ENCODE measurements at places on chromosomes 1 and 21.

DNA sequence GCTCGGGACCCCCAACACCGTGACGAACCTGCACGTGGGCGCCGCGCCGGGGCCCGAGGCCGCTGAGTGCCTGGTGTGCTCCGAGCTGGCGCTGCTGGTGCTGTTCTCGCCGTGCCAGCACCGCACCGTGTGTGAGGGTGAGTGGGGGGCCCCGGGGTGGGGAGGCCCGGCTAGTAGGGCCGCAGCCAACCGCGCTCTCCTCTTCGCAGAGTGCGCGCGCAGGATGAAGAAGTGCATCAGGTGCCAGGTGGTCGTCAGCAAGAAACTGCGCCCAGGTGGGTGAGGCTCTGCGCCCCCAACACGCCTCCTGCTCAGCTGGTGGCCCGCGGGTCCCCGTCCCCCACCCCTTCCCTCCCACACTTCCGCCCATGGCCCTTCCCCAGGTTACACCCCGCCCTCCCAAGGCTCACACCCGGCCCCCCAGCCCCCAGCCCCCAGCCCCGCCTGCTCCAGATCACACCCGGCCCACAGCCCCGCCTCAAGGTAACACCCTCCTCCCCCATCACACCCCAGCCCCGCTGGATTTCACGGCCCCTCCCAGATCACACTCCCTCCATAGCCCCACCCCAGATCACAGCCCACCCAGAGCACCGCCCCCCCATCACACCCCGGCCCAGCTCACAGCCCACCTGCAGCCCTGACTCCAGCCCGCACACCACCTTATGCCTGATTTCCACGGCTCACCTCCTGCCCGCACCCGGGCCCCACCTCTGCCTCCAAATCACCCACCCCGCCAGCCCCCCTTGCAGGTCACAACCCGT lies 2.4 kb upstream of the MMP23B start:
- DNase-seq, result no peak

DNA sequence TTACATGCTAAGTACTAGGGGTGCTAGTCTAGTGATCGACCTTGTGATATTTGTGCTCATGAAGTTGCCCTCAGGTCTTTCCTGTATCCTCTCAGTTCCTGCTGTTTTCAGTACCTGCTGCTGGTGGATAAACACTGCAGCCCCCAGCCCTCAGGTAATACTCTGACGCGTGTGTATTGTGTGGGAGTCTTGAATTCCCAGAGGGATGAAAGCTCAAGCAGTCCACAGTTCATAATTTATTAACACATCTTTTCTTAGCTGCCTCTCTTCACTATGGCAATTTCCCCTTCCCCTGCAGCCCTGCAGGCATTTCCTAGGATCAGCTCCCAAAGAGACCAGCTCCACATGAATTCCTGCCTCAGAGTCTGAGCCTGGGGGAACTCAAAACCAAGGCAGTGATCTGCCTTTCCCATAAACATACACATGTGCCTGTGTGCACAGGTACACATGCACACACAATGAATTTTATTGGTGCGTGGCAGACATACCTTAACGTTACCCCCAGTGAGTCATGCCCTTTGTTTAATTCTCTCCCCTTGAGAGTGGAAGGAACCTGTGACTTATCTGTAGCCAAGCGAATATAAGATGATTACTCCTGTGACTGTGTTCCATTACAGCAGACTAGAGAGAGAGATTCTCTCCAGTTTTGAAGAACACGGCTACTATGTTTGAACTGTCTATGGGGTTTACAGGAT lies 14.1 kb upstream of the HMGCS2 start:
- DNase-seq, result no peak

DNA sequence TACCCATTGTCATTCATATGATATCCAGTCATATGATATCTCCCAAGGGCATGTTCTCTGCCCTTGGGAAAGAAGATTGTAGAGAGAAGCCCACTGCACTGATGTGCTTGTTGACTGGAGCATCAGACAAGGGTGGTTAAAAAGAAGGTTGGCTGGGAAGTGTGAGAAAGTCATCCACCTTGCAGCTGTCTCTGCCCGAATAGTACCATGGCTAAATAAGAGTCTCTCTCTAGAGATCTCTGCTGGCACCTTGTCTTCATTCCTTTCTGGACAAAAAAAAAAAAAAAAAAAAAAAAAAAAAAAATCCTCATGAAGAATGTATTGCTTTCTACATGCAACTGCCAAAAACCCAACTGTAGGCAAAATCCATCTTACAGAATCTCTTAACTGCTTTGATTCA lies 349.7 kb upstream of the ESRRG start:
- DNase-seq, result no peak

DNA sequence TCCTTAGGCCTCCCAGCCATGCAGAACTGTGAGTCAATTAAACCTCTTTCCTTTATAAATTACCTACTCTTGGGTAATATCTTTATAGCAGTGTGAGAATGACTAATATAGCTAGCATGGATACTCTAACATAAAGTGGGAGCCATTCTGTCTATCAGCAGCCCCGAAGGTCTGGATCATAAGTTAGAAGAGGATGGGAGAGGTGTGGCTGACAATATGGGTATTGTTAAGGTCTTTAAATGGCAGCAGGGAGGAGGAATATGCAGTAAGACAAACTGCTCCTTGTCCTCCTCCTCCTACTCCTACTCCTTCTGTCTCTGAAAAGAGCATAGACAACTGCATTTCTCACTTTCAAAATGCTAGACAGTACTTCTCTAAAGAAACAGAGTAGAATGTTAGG lies 214.0 kb upstream of the C1orf87 start:
- no peak for DNase-seq

DNA sequence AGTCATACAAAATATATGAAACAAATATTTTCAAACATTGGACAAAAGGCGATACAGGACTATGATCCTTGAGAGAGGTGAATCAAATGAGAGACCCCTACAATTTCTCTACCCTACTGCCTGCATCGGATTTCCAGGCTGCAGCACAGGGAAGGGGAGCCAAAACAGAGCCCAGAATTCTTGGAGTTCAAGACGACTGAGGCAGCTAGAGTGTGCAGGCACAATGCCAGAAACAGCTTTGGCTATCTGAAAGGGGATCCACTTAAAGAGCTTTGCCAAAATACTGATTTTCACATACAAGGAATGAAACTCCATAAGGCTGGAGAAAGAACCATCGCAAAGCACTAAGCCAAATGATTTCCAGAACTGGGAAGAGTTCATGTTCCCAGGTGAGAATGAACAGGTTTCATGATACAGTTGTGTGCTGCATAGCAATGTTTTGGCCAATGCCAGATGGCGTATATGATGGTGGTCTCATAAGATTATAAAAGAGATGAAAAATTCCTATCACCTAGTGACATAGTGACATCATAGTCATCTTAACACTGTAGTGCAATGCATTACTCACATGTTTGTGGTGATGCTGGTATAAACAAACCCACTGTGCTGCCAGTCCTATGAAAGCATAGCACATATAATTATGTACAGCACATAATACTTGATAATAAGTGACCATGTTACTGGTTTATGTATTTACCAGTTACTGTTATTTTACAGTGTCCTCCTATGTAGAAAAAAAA lies 77.5 kb downstream of the KCND3 start:
- DNase-seq, result no peak

DNA sequence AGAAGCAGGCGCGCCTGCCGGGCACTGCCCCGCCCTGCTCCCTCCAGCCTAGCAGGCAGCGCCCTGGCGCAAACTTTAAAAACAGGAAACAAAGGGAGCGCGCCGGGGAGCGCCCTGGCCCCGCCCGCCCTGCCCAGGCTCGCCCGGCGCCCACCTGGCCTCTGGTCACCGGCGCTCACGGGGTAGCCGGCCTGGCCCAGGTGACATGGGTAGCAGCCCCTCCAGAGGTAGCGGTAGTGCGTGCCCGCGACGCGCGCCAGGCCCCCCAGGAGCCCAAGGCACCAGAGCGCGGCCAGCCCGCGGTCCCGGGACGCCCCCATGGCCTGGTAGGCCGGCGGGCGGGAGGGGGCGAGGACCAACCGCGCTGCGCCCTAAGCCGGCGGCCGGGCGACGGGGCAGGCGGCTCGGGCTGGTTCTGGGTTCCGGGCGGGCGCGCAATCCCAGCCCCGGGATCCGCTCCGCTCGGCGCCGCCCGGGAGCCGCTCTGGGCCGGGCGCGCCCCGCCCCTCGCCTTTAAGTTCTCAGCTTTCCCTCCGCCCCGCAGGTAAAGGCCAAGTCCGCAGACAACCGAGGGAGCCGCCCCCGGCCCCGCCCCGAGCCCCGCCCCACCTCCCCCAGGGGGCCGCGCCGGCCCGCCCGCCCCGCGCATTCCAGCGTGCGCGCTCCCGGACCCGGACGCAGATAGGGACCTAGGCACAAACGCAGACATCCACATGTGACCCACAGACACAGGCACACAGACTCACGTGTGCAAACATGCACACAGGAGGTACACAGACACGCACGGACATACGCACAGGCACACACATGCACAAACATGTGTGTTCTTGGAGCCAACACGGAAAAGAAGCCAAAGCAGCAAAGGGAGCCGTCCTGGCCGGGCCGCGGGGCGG lies 76.7 kb downstream of the ARHGEF16 start:
- DNase-seq, result peak; percentile 88

GRCh38 chr1:43314233-43314632 lies 13.5 kb downstream of the TIE1 start:
- no peak for DNase-seq

DNA sequence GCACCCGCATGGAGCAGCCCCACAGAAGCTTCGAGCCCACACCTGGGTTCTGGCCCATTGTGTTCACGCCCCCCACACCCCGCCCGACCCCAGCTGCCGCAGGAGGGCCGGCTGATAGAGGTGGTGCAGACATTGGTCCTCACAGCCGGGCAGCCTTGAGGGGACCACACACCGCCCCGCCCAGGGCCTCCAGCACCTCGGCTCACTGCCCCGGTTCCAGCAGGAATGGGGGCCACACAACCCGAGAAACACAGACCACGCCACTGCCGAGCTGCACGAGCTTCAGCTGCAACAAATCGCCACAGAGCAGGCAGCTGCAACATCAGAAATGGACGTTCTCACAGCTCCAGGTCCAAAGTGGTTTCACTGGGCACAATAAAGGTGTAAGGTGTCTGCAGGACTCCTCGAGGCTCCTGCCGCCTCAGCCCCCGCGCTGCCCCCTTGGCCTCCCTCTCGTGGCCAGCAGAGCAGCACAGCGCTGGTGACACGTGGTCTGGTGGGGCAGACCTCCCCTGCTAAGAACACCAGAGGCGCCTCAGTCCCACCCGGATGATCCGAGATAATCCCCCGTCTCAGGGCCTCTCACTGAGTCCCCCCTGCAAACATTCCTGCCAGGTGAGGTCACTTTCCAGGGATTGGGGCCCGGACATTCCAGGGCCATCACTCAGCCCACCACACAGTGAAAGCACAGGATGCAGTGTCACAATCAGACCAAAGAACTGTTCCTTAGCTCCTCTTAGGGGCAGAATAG lies 62.3 kb upstream of the ADARB1 start:
- peak; percentile 99 for DNase-seq

DNA sequence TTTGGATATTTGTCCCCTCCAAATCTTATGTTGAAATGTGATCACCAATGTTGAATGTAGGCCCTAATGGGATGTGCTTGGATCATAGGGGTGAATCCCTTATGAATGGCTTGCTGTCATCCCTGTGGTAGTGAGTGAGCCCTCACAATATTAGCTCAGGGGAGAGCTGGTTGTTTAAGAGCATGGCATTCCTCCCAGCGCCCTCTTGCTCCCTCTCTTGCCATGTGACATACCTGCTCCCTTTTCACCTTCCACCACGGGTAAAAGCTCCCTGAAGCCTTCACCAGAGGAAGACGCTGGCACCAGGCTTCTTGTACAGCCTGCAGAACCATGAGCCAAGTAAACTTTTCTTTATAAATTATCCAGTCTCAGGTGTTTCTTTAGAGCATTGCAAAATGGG lies 305.6 kb downstream of the KCTD3 start:
- no peak for DNase-seq

DNA sequence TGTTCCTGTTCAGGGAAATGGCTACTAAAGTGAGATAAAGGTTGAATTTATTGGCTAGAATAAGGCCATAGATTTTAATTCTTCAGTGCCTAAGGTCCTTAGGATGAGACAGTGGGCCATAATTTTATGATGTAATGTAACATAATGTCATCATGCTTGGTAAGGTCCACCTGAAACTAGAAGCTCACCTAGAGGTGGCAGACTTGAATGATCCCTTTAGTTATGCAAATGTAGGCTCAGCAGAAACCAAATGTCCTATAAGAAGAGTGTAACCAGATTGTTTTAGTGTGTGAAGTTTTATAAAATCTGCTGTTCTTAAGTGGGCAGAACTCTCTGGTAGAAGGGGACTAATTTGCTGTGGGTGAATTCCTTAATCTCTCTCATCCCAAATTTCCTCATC lies 13.5 kb upstream of the SETDB1 start:
- no peak for DNase-seq

DNA sequence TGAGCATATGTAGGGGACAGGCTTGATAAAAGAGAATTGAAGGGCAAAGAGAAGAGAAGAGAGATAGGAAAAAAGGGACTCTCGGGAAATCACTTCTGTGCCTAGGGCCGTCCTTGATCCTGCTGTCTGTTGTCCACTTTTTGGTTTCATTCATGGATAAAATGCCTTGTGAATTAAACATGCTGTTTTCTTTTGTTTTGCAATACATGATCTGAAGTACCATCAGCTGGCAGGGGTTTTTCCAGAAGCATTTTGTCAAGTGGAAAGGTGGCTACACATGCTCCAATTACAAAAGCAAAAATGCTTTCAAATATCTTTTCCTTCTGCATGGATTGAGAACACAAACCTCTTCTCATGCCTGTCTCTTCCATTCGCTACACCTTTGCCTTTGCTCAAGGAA lies 361.7 kb downstream of the PDE4B start:
- DNase-seq, result no peak

GRCh38 chr21:25515484-25516405 lies 91.5 kb downstream of the MRPL39 start:
- DNase-seq, result peak; percentile 19

DNA sequence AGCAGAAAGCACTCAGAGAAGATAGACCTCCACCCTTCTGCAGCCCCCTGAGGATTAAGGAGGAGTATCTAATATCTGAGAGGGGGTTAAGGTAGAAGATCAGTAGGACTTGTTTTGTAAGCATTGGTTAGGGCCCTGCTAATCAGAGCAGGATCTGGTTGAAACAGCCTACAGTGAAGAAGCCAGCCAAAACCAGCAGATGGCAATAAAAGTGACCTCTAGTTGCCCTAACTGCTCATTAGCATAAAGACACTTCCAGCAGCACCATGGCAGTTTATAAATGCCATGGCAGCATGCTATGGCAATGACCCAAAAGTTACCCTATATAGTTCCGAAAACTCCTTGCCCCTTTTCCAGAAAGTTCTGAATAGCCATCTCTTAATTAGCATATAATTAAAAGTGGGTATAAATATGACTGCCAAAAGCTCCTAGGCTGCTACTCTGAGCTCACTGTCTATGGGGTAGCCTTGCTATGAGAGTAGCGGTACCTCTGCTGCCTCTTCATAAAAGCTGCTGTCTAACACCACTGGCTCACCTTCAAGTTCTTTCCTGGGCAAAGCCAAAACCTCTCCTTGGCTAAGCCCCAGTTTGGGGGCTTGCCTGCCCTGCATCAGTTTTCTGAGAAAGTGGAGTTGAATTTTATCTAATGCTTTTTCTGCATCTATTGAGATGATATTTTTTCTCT lies 254.2 kb downstream of the PAPPA2 start:
- DNase-seq, result no peak

- no peak for DNase-seq
Observed at GRCh38 chr1:207999972-208000371, 89.0 kb upstream of the CD34 start.
